ENCODE measurements at places on chromosomes 3 and 15. TPM values are rescaled to one million over a fixed set of nuclear protein-coding genes. Genes with fewer than 3 reads are reported as not detected.

The SUCNR1 gene
- not detected for total RNA-seq

The ZNF774 gene
- total RNA-seq: 0.64 TPM

The NRROS gene
- 6.3 TPM for total RNA-seq

The PDZRN3 gene
- total RNA-seq: 0.13 TPM

The ST8SIA2 gene
- total RNA-seq: 0.13 TPM

The KLHL40 gene
- total RNA-seq: not detected

DNA sequence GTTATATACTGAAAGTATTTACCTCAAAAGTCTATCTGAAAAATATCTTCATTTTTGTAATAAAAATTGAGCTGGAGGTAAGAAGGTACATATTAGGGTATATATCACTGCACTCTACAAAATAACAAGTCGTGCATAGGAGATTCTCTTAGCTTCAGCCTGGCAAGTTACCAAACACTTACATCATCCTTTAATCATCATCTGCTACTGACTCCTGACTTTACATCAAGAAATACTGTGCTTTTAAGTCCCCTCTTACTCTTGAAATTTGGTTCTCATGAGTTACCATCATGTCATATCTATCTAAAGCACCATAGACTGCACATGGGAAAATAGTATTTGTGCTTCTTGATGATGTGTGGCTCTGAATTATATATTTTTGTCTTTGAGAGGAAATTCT lies 50.8 kb downstream of the LYSMD4 start:
- DNase-seq: peak; percentile 47

GRCh38 chr15:22811640-22812039 lies 25.2 kb downstream of the NIPA1 start:
- DNase-seq: peak; percentile 26

DNA sequence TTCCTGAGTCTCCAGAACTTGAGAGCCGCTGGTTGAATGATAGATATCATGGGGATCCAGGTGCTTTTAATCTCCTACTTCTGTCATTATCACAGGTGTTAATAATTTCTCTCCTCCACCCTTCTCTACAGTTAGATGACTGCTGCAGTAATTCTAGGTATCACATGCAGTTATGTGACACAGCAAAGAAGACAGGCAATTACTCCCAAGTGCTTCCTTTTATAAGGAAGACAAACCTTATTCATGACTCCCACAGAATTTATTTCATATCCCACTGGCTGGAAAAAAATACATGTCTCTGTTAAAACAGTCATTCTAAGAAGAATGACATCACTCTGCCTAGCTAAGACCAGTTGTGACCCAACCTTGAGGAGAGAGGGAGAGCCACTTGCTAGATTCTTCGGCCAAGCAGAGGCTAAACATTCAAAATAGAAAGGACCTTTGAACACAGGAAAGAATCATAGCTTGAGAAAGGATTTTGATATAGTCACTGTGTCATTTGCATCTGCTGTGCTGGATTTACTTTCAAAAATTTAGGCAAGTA lies 500.6 kb downstream of the SI start:
- no peak for DNase-seq

DNA sequence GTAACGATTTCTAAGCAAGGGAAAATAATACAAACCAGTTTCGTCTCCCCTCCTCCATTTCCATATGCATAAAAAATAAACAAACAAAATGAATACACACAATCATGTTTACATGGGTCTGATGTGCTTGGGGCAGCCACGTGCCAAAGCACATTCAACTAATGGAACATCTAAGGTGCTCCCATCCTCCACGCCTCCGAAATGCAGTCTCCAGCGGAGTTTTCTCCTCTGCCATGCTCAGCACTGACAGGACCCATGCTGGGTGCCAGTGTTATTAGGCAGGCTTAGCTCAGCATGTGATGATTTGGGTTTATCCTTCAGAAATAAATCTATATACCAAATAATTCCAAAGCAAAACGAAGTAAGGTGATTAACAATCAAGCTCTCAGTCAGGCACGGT lies 337.3 kb upstream of the ATP10A start:
- DNase-seq: no peak

DNA sequence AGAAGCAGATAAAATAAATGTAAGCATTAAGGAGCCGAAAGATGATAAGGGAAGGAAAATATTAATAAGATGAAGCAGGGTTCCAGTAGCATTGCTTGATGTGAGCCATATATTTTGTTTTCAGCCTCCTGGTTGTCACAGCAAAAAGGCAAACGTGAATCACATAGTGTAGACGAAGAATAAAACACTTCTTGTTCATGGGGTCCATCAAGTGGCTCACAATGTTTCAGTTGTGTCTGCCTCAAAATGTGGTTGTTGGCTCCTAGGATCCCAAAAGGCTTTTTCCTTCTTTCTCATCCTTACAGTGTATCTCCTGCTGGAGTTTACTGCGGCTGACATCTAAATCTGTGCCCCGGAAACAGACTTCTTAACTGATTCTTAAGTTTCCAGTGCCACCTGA lies 195.1 kb downstream of the GHSR start:
- no peak for DNase-seq

DNA sequence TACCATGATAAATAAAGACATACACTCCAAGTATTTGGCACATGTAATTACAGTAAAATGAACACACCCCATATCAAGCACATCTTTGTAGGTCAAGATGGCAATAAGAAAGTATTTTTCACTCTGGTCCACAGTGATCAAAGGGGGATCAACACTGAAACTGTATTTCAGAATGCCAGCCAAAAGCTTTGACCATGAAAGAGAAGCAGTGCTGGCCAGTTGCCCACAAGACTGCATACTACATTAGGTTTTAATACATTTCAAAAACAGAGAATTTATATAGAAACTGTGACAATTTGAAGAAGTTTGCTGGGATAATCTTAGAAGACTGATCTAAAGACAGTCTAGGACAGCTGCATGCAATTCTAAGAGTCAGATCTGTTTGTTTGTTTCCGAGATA lies 1035.3 kb downstream of the FHIT start:
- DNase-seq: no peak

DNA sequence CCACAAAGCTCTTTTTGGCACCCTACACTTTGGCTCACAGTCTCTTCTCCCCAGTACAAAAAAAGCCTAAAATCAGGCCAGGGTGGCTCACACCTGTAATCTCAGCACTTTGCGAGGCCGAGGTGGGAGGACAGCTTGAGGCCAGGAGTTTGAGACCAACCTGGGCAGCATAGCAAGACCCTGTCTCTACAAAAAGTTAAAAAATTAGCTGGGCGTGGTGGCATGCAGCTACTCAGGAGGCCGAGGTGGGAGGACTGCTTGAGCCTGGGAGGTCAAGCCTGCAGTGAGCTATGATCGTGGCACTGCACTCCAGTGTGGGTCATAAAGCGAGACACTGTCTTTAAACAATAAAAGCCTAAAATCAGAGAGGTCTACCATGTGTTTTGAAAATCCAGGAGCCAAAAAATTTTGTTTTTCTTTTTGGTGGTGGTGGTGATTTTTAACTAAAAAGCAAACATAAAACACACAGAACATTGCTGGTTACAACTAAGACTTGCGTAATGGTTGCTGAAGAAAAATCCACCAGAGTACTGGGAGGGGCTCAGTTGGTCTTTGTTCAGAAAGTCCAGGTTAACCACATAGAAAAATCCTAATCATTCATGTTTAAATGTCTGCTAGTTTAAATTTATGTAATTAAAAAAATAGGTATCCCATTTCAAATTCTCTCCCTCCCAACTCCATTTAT lies 1.6 kb upstream of the MAN2C1 start:
- DNase-seq: no peak

DNA sequence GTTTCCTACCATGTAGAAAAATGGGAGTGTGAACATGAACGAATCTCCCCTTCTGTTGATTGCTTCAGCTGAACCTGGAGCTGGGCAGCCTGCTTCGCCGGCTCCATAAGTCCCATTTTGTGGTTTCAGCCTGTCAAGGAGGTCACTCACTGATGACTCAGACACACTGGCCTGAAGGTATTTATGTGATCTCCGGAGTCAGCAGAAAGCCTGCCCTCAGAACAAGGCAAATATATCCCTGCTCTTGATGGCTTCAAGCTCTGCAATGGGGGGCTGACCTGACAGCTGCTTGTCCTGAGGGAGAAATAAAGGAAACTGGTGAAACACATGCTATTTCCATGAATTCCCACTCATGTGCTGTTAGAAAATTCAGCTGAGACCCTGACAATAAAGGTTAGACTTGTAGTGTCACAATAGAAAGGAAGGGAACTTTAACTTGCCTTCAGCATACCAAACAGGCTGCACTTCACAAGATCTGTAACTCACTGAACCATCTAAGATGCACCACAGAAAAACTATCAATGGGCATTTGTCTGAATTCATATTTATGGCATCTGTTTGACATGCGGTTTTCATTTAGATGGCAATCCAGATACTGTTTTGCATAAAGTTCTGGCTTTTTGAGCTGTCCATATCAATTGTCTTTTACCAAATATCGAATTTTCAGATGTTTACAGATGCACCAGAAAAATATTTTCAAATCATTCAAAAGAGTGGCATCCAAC lies 282.0 kb upstream of the VEPH1 start:
- DNase-seq: no peak

DNA sequence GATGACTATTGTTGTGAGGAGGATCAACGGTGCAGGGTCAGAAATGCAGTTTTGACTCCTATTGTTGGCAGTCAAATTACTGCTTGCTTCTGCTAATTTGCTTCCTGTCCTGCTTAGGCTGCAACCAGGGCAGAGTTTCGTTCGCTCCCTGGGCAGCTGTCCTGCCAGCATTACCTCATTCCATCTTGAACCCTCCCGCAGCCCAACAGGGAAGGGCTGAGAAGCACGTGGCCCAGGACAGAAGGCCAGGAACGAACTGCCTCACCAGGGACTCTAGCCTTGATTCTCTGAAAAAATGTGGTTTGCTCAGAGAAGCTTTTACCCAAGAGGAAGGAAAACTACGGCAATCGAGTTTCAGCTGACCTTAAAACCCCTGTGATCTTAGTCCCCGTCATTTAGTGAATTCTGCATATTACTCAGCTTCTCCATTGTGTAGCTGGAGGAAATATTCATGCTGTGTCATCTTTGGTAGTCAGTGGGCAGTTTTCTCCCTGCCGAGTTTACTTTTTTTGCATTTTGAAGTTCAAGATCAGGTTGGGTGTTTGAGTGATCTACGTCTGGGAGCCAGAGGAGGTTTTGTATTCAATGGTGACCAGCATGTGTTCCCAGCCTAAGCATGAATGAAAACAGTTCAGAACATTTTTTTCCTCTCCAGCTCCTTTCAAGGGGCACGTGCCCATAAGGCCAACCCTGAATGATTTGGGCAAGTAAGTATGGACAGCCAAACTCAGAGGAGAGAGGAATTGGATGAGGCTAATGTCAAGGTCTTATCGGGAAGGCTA lies 23.0 kb downstream of the TLNRD1 start:
- peak; percentile 86 for DNase-seq

DNA sequence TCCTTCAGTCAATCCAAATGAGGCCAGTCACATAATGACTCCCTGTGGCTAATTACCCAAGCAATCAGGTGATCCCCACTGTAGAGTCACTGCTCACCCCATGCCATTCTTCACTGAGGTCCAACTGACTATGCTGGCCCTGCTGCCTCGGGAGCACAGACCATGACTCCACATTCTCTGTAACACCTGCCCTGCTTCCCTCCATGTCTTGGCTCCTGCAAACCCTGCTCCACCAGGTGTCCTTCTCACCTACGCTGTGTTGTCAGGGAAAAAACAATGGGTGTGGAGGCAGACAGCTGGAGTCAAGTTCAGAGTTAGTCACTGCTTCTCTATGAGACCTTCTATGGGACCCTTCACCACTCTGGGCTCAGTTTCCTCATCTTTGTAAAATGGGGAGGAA lies 6.1 kb upstream of the SFMBT1 start:
- DNase-seq: no peak

- DNase-seq: no peak
Observed at GRCh38 chr3:129424185-129424841, 4.1 kb downstream of the EFCAB12 start.

DNA sequence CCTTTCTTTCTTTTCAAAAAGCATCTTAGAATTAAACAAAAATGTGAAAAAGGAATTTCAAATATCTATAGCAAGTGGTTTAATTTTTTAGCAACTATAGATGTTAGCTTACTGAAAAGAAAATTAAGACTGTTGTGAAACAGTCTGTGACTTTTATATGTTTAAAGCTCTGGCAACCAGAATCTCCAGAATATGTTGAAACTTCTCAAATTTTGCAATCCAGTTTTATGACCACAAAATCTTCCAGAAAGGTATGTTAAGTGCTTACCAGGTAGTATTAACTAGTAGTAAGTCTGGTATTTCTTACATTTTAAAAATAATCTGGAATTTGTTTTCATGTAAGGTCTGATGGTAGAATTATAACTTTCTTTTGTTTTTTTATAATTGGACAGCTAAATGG lies 235.0 kb downstream of the SLC9A9 start:
- no peak for DNase-seq

DNA sequence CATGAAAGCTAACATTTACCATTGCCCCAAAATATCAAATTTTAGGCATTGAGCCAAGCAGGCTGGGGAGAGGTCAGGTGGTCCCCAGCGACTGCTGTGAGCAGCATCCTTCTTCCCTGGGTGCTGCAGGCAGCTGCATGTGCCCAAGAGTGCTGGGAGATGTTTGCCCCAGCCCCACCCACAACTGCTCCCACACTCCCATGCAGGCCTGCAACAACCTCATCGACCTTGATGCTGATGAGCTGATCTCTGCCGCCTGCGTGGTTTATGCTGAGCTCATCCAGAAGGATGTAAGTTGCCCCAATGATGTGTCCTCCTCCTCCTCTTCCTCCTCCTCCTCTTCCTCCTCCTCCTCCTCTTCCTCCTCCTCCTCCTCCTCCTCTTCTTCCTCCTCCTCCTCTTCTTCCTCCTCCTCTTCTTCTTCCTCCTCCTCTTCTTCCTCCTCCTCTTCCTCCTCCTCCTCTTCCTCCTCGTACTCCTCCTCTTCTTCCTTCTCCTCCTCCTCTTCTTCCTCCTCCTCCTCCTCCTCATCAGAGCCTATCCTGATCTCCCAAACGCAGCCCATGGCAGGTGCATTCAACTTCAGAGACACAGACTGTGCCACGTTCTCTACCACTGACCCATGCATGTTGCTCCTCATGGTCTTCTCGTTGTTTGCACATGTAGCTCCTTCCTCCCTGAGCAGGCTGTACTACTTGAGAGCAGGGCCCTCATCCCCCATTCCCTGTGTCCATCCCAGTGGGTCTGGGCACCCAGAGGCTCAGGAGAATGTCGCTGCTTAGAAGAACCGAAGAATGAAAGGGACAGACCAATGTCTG lies 15.1 kb downstream of the TBC1D21 start:
- no peak for DNase-seq

GRCh38 chr3:107578523-107578922 lies 55.8 kb downstream of the BBX start:
- no peak for DNase-seq

- no peak for DNase-seq
Observed at GRCh38 chr3:172259726-172260248, 188.5 kb downstream of the GHSR start.

GRCh38 chr3:158794936-158795518 lies 6.8 kb upstream of the MFSD1 start:
- peak; percentile 30 for DNase-seq
